ENCODE measurements at places on chromosomes 13 and 19. TPM values are rescaled to one million over a fixed set of nuclear protein-coding genes. Genes with fewer than 3 reads are reported as not detected.

Gene BORA
- 3.7 TPM for total RNA-seq

Gene TINCR
- 8.4 TPM for total RNA-seq

Gene PRODH2
- not detected for total RNA-seq

Gene ZNF429
- total RNA-seq = 22.7 TPM

Gene ZNF486
- 8.7 TPM for total RNA-seq

Gene DNAAF3
- total RNA-seq = 0.55 TPM

Gene TMEM190
- total RNA-seq = not detected

Gene VSTM2B
- not detected for total RNA-seq

DNA sequence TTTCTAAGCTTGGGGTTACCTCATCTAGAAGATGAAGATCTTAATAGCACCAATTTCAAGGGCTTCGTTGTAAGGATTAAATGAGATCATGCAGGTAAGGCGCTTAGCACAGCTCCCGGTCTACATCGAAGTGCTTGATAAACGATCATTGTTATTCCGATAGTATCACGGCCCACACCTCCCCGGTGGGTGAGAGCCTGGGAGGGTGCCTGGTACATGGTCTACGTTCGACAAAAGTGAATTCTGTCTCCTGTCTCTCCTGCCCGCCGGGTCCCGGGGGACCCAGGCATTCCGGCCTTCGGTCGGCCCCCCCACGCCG, 501 bp upstream of the MYH14 start:
- DNase-seq = no peak

DNA sequence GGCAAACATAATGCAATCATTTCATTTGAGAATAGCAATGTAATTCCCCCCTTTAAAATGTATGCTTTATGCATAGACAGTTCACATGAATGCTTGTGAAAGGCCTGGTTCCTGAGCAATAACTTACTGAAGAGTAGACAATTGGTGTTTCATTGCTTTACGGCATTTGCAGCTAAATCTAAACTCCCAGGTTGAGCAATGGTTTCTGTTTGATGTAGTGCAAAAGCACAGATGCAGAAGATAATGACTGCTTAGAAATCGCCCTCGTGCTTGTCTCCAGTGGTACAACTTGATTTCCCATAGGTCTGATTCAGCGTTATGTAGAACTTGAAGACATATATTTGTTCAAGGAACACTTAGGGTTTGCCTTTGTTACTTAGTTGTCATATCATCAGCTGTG, 1018.3 kb downstream of the DIAPH3 start:
- no peak for DNase-seq

- no peak for DNase-seq
Observed at GRCh38 chr13:87361216-87361615, 310.0 kb upstream of the SLITRK5 start.

- no peak for DNase-seq
Observed at GRCh38 chr19:57825511-57825910, 4.6 kb upstream of the ZNF587B start.

DNA sequence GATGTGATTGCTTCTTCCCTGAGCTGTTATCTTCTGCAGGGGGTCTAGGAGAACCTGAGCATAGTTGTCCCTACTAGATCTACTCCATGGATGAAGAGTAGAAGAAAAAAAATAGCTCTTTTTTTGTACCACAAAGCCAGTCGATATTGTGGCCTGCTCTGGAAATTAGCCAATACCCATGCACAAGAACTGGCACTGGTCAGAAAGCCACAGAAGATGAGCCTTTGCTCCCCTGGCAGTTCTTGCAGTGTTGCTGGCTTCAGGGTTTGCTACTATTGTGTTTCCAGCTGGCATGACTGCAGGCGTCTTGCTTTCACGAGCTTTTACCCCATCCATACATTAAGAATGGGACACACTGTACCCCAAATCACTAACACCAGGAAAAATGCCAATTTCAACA, 547.7 kb upstream of the KLF12 start:
- DNase-seq = no peak

GRCh38 chr13:111111376-111111937, 3.7 kb upstream of the ARHGEF7 start:
- no peak for DNase-seq

DNA sequence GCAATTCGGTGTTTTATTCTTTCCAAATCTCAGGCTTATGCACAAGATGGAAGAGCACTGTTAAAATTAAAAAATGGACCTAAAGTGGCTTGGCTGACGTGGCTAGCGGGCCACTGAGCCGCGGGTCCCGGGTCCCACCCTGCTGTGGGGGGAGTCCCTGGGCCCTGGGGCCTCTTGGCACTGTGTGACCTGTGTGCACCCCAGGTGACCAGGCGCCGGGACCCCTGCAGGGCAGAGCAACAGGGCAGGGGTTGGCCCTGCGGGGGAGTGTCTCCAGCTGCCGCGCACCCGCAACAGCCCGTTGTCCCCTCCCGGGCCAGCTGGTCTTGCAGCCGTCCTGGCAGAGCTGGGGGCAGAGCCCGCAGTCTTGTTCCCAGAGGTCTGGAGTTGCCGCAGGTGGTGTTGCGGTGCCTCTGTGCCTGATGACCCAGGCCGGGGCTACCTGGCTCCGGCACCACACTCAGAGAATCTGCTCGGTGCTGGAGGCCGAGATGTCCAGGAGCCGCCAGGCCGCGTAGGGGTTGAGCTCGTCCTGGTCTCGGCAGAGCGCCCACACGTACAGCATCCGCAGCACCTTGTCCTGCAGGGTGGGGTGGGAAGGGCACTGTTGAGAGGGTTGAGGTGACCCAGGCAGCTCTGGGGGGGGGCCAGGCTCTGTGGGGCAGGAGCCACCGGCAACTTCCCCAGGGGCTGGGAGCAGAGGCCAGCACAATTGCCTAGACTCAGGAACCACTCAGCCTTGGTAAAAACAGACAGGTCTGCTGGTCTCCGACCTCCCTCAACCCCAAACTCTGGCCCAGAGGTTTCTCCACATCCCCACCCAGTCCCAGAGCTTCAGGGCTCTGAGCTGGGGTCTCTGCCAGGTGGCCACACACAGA, 1.0 kb upstream of the CTXN1 start:
- DNase-seq = no peak

- no peak for DNase-seq
Observed at GRCh38 chr19:13010992-13011652, 15.8 kb downstream of the NFIX start.

GRCh38 chr19:55613930-55614710, 8.7 kb downstream of the ZNF865 start:
- no peak for DNase-seq

DNA sequence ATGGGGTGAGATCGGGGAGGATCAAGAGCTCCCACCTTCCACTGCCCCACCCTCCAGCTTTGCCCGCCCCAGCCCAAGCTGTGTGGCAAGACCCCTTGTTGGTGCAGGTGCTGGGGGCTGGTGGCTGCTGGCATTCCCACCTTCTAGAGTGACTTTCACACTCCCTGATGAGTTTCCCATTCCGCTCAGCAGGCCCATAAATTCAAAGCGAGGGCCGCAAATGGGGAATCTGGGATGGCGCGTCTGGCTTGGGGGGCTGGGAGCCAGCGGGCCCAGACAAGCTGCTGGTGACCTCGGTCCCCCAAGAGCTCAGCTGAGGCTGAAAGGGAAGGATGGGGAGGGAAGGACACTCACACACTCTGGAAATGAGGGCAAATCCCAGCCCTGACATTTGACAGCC, 110.3 kb downstream of the GADD45B start:
- no peak for DNase-seq

GRCh38 chr13:111482126-111482525, 161.7 kb downstream of the TEX29 start:
- DNase-seq = no peak

- no peak for DNase-seq
Observed at GRCh38 chr13:91291078-91291477, 56.4 kb upstream of the MIR17HG start.

- no peak for DNase-seq
Observed at GRCh38 chr13:93467175-93467574, 240.6 kb downstream of the GPC6 start.

- no peak for DNase-seq
Observed at GRCh38 chr19:13902993-13903555, 2.8 kb downstream of the BRME1 start.

GRCh38 chr13:113666329-113666670, 719 bp upstream of the GRK1 start:
- DNase-seq = no peak

GRCh38 chr13:107217251-107217650, 649.3 kb upstream of the ARGLU1 start:
- DNase-seq = no peak

- no peak for DNase-seq
Observed at GRCh38 chr13:110571896-110572777, 10.6 kb upstream of the RAB20 start.

- peak; percentile 78 for DNase-seq
Observed at GRCh38 chr13:31310786-31311185, 111.0 kb downstream of the B3GLCT start.

DNA sequence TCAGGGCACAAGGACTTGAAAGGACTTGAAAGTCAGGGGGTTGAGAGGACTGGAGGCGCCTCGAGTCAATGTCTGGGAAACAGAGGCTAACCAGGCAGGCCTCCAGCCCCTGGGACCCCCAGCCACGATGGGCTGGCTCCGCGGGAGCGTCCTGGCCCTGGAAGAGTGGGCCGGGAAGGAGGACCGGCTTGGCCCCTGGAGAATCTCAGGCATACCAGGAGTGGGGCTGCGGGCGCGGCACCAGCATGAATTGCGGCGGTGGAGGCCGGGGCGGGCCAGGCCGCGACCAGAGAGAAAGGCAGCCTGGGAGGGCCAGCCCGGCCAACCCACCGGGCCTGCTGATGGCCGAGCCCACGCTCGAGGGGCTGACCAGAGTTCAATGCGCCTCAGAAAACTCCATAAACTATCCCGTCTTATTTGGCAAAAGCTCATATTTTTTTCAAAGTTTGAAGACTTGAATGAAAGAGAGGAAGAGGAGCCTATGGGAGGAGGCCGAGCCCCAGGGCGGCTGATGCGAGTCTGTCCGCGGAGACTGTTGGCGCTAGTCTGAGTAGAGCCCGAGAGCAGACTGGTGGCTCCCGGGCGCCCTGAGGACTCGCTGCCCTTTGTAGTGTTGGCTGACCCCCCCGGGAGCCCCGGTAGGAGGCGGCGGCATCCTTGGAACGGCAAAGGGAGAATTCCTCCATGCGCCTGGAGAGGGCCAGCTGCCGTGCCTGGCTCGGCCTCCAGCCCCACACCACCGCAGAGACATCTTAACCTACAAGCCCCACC, 68.0 kb downstream of the MLLT1 start:
- DNase-seq = no peak

- no peak for DNase-seq
Observed at GRCh38 chr13:44399074-44399473, 25.4 kb downstream of the SERP2 start.

DNA sequence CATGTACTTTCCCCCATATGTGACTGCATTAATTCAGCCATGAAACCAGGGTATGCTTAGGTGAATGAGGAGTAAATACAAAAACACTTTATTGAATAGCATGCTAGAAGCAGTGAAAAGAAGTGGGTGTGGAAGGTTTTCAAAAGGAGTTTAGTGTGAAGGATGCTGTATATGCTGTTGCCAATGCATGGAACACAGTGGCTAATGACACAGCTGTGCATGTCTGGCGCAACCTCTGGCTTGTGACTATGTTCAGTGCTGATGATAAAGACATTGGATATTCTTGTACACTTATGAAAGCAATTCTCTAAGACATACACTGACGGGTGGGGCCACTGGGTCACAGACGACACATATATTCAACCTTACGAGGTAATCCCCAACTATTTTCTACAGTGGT, 55.2 kb downstream of the SOX21 start:
- DNase-seq = no peak

GRCh38 chr19:29093553-29093908, 119.4 kb downstream of the UQCRFS1 start:
- no peak for DNase-seq

DNA sequence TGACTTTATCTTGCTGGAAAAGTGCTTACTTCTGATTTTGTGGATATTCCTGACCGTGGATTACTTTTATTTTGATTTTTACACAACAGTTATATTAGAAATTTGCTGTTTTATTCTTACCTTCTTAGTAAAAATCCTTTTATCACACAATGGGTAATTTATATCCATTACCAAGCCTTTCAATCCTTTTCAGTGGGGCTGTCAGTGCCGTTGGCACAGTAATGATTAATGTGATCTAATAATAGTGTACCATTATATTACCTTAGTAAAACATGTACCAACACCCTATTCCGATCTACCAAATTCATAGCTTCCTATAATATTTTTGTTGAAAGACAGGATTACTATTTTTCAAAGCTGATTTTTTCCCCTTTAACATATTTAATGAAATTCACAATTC, 87.3 kb upstream of the ZNF536 start:
- no peak for DNase-seq

Measured in prostate gland (tissue), 2 donors.